Stimulated activated CD4-positive, alpha-beta T cell treated with anti-CD3 and anti-CD28 coated beads, Interleukin-1b, Interleukin-23, amount 100 ng/mL, for 24 hours (primary cell): ENCODE measurements at places on chromosomes 6 and 20.

- no peak for DNase-seq
Measured at GRCh38 chr6:37762806-37763205, 56.7 kb upstream of the ZFAND3 start.

GRCh38 chr6:16257999-16258708, 19.8 kb downstream of the GMPR start:
- no peak for DNase-seq

- DNase-seq, result no peak
Measured at GRCh38 chr6:6646859-6647258, 58.3 kb downstream of the LY86 start.

- DNase-seq, result no peak
Measured at GRCh38 chr6:3714111-3714510, 37.4 kb downstream of the PXDC1 start.

GRCh38 chr6:11404838-11405237, 132.7 kb upstream of the TMEM170B start:
- no peak for DNase-seq

DNA sequence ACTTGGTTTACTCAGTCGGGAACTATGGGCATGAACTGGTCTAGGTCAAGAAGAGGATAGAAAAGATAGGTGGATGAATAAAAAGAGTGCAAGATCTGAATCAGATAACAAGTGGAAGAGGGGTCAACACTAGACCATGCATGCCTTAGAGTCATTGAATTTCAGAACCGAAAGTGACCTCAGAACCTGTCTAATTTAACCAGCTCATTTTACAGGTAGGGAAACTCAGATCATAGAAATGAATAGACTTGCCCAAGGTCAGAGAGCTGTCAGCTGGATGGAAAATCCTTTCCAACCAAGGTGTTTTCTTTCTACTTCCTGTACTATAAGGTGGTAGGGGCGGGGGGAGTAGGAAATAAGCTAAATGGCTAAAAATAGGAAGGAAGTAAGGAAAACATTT, 121.4 kb upstream of the ADGRF1 start:
- DNase-seq, result no peak
